A549 treated with DMSO at 1 μM for 4 hours (cell line): ENCODE measurements at places on chromosomes 2 and 18. TPM values are rescaled to one million over a fixed set of nuclear protein-coding genes. Genes with fewer than 3 reads are reported as not detected.

ANKAR gene
- total RNA-seq, result 1.0 to 1.6 TPM (median 1.4 TPM) in 5 replicates

NETO1 gene
- not detected in 5 replicates for total RNA-seq

EFEMP1 gene
- total RNA-seq, result 30.5 to 51.4 TPM (median 45.1 TPM) in 5 replicates

CXCR1 gene
- total RNA-seq, result not detected in 5 replicates

NLRC4 gene
- total RNA-seq, result 0.05 TPM in 1 of 5 replicates, not detected in the others

NPC1 gene
- 89.8 to 100 TPM (median 94.7 TPM) in 5 replicates for total RNA-seq

SLC9A4 gene
- total RNA-seq, result not detected in 5 replicates

DNAJC10 gene
- 52.2 to 87.2 TPM (median 68.6 TPM) in 5 replicates for total RNA-seq

TAF4B gene
- total RNA-seq, result 5.2 to 7.0 TPM (median 5.3 TPM) in 5 replicates

MYL12A gene
- total RNA-seq, result 272 to 322 TPM (median 322 TPM) in 5 replicates

TRIM54 gene
- 0.33 to 0.73 TPM (median 0.46 TPM) in 5 replicates for total RNA-seq

C2orf81 gene
- 3.2 to 4.4 TPM (median 3.2 TPM) in 5 replicates for total RNA-seq

RESP18 gene
- not detected in 5 replicates for total RNA-seq

ECEL1 gene
- 0.14 to 0.30 TPM (median 0.17 TPM) in 4 of 5 replicates, not detected in the other for total RNA-seq

ALLC gene
- 0.05 TPM in 1 of 5 replicates, not detected in the others for total RNA-seq

DNAJB2 gene
- 46.4 to 58.3 TPM (median 54.4 TPM) in 5 replicates for total RNA-seq

LRRC30 gene
- total RNA-seq, result not detected in 5 replicates

UGT1A3 gene
- 0.06 to 0.16 TPM (median 0.13 TPM) in 4 of 5 replicates, not detected in the other for total RNA-seq

SERPINE2 gene
- 190 to 262 TPM (median 218 TPM) in 5 replicates for total RNA-seq

TRIP12 gene
- total RNA-seq, result 81.6 to 103 TPM (median 101 TPM) in 5 replicates

METTL4 gene
- 4.4 to 6.8 TPM (median 6.4 TPM) in 5 replicates for total RNA-seq

SMAD2 gene
- total RNA-seq, result 60.5 to 79.9 TPM (median 74.5 TPM) in 5 replicates

SMPD4 gene
- total RNA-seq, result 68.8 to 82.2 TPM (median 73.9 TPM) in 5 replicates

OXER1 gene
- not detected in 5 replicates for total RNA-seq

PPIL3 gene
- 20.1 to 30.1 TPM (median 25.7 TPM) in 5 replicates for total RNA-seq

PNPT1 gene
- 32.8 to 70.3 TPM (median 39.8 TPM) in 5 replicates for total RNA-seq

NYAP2 gene
- 0.02 to 0.03 TPM (median 0.02 TPM) in 3 of 5 replicates, not detected in the others for total RNA-seq

UGT1A4 gene
- total RNA-seq, result 0.07 TPM in 1 of 5 replicates, not detected in the others
